ENCODE measurements at places on chromosomes 6 and 20. TPM values are rescaled to one million over a fixed set of nuclear protein-coding genes. Genes with fewer than 3 reads are reported as not detected.

The CLDN20 gene
- total RNA-seq = not detected

The TCP11 gene
- total RNA-seq = not detected

The TPD52L1 gene
- 1.3 TPM for total RNA-seq

The BPI gene
- not detected for total RNA-seq

The STK38 gene
- 27.5 TPM for total RNA-seq

The GPR63 gene
- total RNA-seq = not detected

The LBP gene
- not detected for total RNA-seq

The WTAP gene
- total RNA-seq = 70.8 TPM

The COL21A1 gene
- 31.8 TPM for total RNA-seq

The TUBB2B gene
- 6.3 TPM for total RNA-seq
